Left ventricle myocardium superior (tissue), 1 donor: ENCODE measurements at places on chromosomes 1 and 21. TPM values are rescaled to one million over a fixed set of nuclear protein-coding genes. Genes with fewer than 3 reads are reported as not detected.
A peak's percentile ranks its signal among the peaks of the same experiment; 100 is the strongest.

- DNase-seq = no peak
Observed at GRCh38 chr1:111422546-111423391, 4.8 kb downstream of the OVGP1 start.

DNA sequence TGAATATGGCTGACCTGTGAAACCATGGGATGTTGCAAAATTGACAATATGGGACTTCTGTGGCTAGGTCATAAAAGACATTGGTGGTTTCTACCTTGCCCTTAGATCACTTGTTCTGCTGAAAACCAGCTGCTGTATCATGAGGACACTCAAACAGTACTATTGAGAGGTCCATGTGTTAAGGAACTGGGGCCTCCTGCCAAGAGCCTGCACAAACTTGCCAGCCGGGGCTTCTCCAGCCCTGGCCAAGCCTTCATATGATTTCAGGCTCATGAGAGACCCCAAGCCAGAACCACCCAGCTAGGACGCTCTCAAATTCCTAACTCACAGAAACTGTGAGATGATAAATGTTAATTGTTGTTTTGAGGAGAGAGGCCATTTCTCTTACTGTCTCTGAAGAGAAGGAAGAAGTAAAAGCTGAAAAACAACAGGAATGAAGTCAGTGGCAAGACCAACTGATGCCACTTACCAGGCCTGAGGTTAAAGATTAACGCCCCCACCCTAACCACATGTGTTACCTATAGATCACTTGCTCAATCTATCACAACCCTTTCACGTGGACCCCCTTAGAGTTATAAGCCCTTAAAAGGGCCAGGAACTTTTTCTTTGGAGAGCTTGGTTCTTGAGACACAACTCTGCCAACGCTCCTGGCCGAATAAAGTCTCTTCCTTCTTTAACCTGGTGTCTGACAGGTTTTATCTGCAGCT lies 3.9 kb upstream of the PITHD1 start:
- no peak for DNase-seq

GRCh38 chr1:101330427-101331130 lies 93.8 kb downstream of the S1PR1 start:
- DNase-seq = no peak

DNA sequence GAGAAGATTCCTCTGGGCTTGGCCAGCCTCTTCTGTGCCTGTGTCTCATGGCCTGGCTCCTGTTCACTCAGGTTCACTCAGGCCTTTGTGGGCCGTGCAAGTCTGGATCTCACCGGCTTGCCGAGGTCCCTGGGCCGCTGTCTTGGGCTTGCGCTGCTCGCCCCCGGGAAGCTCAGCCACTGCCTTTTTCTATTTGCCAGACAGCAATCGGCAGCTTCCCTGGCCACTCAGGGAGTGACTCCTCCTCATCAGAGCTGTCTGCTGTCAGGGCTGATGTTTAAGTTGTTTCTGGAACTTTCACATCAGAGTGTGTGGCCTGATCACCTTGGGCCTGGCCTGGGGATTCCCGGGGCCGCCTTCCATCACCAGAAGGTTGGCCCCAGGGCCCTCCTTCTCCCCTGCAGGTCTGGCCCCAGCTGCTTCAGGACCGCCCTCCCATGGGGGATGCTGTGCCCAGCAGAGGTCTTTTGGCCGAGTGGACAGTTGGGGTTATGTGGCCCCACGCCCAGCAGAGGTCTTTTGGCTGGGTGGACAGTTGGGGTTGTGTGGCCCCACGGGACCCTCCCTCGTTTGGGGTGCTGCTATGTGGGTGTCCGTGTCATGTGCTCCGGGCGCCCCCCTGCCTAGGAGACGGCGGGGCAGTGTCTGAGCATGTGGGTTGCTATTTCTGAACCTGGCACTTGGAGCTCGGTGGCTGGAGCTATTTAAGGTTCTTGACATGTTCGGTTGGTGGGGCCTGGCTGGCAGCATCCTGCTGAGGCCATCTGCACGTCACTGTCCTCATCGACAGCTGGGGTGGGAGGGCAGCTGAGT lies 12.5 kb downstream of the SLX9 start:
- DNase-seq = peak; percentile 82

- no peak for DNase-seq
Observed at GRCh38 chr1:206535853-206536188, 28.5 kb downstream of the RASSF5 start.

GRCh38 chr1:22665752-22666151 lies 12.7 kb downstream of the C1QB start:
- DNase-seq = no peak

- DNase-seq = peak; percentile 72
Observed at GRCh38 chr21:43864962-43865539, at the start of gene AGPAT3. Gene AGPAT3 (plus strand): TSS chr21:43865223. CDS start chr21:43959682, 94,459 bp downstream.

- peak; percentile 87 for DNase-seq
Observed at GRCh38 chr1:9384751-9385245, 92.1 kb downstream of the SPSB1 start.

DNA sequence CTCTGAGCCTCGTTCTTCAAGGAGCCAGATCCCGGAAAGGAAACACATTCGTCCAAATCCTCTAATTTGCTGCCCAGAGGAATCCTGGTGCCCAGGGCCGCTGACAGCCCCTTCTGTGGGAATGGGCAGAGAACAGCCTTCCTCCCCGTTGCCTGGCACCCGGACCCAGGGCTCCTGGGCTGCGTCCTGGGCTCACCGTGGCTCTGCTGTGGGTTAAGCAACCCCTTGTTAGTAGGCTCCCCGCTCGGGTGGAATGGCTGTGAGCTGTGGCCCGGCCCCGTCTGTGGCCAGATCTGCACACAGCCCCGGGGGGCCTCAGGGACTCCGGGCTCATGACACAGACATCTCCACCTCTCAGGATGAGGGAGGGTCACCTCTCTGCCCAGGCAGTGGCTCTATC lies 122.9 kb upstream of the ARHGEF16 start:
- no peak for DNase-seq

DNA sequence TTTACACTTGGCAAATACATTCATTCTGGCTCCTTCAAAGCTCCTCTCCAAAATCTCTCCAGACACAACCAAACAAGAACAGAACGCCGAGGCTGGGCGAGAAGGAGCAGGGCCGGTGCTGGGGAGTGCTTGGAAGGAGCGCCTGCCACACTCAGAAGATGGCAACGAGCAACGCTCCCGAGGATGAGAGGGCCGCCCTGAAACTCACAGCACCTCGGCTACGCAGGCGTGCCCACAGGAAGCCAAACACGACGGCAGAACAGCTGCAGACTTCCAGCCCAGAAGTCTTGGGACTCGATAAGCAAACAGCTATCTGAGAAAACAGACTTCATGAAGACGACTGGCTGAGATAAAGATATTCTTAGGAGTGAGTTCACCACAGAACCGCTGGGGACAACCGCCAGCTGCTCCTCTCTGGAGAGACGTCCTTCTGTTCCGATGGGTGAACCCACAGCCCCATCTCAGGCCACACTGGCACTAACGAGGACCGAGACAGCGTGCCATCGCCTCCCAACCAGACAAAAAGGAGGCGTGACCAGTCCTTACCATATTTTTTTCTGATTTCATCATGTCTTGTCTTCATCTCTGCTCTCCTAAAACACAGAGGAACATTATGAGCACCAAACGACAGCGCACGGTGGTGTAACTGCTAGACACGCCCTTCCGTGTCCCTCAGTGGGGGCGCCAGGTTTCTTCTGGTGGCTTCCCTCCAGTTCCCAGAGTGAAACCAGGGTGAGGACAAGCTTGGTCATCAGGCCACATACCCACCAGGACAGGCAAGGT lies 18.6 kb downstream of the PTTG1IP start:
- DNase-seq = no peak

DNA sequence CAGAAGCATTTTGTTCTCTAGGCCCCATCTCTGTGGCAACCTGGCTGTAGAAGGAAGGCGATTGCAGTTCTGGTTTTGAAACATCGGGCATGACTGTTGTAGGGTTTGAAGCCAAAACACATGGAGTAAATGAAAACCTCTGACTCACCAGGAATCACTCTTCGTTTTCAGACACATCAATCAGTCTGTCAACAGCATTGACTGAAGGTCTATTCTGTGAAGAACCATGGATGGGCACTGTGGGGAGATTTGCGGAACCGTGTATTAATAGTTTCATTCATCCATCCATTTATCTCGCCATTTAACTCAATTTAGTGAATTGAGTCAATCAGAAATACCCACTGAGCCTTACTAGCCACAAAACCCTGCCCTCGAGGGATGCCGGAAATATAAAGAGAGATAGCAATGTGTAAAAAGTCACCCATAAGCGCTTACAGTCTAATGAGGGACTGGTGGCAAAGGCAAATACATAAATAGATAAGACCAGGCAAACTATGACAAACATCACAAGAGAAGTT lies 364.6 kb upstream of the PROX1 start:
- DNase-seq = no peak

The HCRTR1 gene
- total RNA-seq = 0.67 TPM

The LSS gene
- total RNA-seq = 58.3 TPM

The NR1I3 gene
- total RNA-seq = not detected

The KRTAP13-2 gene
- total RNA-seq = not detected
